ENCODE measurements at places on chromosomes 12 and 14. TPM values are rescaled to one million over a fixed set of nuclear protein-coding genes. Genes with fewer than 3 reads are reported as not detected.

PGF gene
- total RNA-seq = 8.7 TPM

HCAR2 gene
- total RNA-seq = not detected

SRP54 gene
- total RNA-seq = 57.4 TPM

MMP17 gene
- total RNA-seq = 8.8 TPM

SLC39A5 gene
- 0.47 TPM for total RNA-seq
